CD4-positive, alpha-beta T cell treated with Interleukin-17A for 1 hour (primary cell): ENCODE measurements at places on chromosomes 4 and X.
A peak's percentile ranks its signal among the peaks of the same experiment; 100 is the strongest.

DNA sequence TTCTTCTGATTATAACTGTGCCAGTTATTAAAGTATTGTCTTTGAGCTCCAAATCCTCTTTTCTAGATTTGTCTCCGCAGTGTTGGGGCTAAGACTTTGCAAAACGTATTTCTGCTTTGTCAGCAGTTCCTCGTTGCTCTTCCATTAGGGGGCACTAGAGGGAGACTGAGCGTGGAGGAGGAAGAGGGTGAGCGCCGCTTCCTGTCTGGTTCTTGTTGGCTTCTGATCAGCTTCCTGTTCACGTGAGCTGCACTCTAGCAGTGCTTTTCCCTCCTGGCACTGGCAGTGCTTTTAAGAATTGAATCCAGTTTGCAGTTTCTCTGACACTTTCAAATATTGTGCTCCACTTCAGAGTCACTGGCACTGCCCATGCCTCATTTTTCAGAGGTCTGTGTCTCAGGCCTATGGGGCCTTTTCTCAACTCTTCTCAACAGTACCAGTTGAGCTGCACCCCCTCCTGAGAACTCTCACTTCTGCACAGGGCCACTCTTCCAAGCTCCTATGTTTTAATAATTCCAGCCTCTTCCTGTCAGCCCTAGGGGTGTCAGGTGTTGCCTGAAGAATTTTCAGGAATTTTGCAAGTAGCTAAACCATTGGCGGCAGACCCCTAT, 54.4 kb upstream of the LCORL start:
- DNase-seq, result peak; percentile 46

GRCh38 chrX:50469206-50469605, 1.4 kb downstream of the DGKK start:
- DNase-seq, result no peak

DNA sequence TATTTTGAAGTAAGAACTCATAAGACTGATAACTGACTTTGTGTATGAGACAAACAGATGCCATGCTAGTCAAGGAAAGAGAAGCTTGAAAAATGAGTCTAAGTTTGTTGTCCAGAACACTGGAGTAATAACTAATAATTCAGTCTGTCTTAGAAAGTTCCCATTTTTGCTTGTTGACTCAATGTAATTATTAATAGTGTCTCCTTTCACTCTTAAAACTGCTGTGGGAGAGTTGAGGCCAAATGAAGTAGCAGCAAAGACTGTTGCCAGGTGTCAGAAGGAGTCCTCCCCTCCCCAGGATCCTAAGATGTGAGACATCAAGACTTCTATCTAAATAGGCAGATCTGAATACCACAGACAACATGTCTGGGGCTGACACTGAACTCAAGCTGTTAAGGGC, 20.8 kb upstream of the FAM13A start:
- DNase-seq, result no peak

GRCh38 chrX:66915893-66916292, 277.0 kb upstream of the EDA2R start:
- DNase-seq, result no peak

GRCh38 chrX:5305452-5305851, 923.2 kb downstream of the NLGN4X start:
- no peak for DNase-seq
